ENCODE measurements at places on chromosomes 16 and 17.

GRCh38 chr17:30821871-30822723 is 2.4 kb downstream of the CRLF3 start:
- no peak for DNase-seq

DNA sequence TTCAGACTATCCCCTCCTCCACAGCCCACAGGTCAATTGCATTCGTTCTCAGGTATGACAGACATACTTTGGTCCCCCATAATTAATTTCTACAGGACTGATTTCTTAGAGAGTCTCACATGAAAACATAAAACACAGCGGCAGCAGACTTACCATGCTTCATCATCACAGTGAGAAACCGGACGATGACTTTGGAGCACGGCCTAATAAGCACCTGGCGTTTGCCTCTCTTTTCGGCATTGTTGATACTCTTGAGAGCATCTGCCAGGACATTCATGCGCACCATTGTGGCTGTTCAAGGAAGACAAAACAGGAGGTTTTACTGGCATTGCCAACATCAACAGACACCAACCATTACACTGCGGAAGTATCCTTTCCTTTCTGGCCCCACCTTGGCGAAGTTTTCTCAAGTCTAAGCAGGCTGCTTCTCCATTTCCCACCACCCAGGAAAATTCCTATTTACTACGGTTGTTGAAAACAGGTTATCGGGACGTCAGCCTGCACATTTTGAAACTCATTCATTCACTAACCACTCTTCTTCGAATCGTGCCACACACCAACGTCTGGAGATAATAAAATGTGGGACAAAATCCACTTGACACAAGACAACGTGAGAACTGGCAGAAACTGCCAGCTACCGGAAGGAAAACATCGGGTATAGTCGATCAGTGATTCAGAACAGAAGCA is 1.2 kb downstream of the RPS15A start:
- no peak for DNase-seq

DNA sequence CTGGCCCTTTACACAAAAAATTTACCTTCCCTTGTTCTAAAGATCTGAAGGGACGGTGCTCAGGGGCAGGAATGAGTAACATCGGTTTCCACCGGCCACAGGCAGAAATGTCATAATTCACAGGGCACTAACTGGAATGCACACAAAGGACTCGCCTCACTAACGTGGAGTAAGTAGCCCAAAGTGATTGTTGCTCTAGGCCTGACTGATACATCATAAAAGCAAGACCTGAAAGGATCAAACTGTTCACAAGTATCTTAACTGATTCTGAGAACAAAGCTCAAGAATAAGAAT is 8.9 kb upstream of the TCF25 start:
- DNase-seq = no peak

- no peak for DNase-seq
These were observed 282.1 kb upstream of the IRX5 start for GRCh38 chr16:54648575-54648974.

DNA sequence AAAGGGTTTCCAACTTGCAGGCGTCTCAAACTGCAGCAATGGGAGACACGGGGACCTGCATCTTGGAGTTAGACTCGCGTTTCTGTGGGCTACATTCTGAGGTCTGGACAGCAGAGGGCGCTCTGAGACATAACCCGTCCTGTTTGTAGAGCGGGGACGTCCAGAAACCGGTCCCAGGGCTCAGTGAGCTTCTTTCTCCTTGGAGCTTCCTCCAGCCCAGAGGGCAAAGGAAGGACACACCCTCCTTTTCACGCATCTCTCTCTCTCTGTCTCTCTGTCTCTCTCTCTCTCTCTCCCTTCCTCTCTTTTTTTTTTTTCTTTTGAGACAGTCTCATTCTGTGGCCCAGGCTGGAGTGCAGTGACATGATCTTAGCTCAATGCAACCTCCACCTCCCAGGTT is 19.8 kb downstream of the COX4I1 start:
- DNase-seq = no peak

DNA sequence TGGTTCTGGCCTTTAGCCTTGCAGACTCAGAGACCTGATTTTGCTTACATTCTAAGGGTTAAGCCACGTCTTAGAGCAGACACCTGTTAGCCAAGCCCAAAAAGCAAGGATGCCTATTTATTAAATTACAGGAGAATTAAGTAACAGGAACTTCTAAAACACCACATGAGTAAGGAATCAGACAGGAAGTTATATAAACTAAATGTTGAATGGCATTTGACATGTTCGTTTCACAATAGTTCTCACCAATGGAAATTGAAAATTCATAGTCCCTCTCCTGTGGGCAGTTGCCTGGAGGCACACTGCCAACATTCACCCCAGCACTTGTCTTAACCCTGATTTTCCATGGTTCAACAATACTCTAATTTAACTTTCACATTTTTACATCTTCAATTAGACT is 9.0 kb downstream of the KRTAP9-7 start:
- no peak for DNase-seq

GRCh38 chr16:23784811-23785447 is 30.1 kb downstream of the CHP2 start:
- no peak for DNase-seq

- no peak for DNase-seq
These were observed 533 bp downstream of the SLC6A4 start for GRCh38 chr17:30234964-30235363.

GRCh38 chr17:82246365-82247181 is 17.7 kb downstream of the SLC16A3 start:
- no peak for DNase-seq

DNA sequence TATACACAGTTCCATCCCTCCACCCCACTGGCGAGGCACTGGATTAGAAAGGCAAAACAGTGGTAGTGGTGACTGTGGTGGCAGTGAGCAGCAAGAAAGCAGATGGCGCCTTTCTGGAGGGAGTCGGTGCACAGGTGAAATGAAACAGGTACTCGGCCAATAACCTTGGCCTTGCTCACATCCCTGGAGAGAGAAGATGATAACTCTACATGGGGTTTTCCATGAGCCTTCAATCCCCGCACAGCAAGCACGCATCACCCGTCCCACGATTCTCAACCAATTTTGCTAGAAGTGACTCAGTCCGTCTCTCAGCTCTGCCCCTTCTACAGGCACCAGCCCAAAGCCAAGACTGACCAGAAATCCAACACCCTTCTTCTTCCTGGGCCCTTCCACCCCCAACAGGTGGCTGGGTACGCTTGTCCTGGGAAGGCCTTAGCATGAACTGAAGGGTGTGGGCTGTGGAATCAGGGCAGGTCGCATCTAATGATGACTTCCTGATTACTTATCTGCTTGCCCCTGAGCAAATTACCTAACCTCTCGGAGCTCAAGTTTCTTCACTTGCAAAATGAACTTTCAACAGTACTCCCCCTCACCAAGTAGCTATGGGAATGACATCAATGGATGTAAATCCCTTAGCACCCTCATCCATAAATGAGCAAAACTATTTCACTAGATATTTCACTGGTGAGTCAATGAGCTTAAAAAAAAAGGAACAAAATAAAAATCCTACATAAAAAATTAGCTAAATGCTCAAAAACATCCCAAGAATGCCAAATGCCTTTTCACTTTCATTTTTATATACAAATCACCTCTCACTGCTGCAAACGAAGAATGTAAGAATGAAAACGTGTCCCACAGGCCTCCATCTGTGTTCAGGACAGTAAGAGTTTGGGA is 18.0 kb downstream of the XPO6 start:
- no peak for DNase-seq

- DNase-seq = no peak
These were observed 8.9 kb upstream of the PRSS21 start for GRCh38 chr16:2808181-2808580.

DNA sequence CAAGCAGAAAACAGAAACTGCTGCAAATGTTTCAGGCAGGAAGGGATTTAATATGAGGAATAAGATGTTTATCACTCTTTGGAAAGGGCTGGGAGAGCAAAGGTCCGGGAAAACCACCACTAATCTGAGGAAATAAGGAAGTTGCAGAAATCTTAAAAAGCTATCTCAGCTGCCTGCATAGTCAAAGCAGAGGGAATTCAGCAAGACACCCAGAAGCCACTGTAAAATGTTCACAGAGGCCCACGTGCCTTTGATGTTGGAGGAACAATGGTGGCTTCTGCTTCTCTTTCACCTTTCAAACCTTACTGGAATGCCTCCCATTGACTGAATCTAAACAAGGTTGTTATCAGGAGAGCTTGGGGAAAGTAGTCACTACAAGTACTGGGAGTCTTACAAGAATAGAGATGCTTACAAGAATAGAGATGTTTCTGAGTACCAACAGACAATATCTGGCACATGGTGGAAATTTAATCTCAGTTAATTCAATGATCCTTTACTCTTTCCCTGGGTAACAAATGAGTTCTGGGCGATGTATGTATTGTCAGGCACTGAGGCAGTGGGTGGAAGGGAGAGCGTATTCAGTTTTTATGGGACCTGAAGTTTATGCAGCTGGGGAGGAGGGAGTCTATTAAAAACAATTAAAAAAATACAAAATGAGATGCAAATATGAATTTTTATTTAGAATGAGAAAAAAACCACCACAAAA is 56.1 kb upstream of the MED13 start:
- DNase-seq = no peak

GRCh38 chr17:59810894-59811153 is 81.9 kb downstream of the TUBD1 start:
- no peak for DNase-seq

GRCh38 chr16:88681084-88681680 is 5.1 kb downstream of the SNAI3 start:
- DNase-seq = no peak

- DNase-seq = no peak
These were observed 11.1 kb downstream of the TRPV3 start for GRCh38 chr17:3546521-3546920.

GRCh38 chr16:68411086-68411485 is 37.2 kb downstream of the SMPD3 start:
- no peak for DNase-seq

GRCh38 chr17:21005367-21005766 is 37.4 kb downstream of the USP22 start:
- DNase-seq = no peak

DNA sequence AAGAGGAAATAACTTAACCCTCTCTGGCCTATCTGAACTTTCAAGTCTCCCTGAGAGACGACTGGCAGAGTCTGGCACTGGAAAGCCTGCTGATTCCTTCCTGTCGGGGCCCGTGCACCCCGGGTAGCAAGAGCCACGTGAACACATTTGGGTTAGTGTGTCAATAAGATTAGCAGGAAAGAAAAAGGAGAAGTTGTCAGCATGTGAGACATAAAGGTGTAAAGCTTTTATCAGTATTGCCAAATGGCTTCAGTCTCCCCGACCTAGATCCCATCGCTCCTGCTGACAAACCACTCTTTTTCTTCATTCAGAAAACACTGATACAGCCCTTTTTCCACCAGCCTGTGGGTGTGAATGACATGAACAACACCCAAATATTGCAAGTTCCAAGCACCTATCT is 74.4 kb downstream of the CCT6B start:
- DNase-seq = no peak

DNA sequence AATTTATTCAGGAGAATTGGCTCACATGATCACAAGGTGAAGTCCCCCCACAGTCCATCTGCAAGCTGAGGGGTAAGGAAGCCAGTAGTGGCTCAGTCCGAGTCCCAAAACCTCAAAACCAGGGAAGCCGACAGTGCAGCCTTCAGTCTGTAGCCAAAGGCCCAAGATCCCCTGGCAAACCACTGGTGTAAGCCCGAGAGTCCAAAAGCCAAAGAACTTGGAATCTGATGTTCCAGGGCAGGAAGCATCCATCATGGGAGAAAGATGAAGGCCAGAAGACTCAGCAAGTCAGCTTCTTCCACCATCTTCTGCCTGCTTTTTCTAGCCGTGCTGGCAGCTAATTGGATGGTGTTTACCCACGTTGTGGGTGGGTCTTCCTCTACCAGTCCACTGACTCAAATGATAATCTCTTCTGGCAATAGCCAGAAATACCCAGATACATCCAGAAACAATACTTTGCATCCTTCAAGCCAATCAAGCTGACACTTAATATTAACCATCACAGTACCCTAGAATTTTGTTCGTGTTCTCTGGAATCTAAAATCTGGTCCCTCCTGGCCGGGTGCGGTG is 40.4 kb downstream of the TMEM114 start:
- DNase-seq = no peak

DNA sequence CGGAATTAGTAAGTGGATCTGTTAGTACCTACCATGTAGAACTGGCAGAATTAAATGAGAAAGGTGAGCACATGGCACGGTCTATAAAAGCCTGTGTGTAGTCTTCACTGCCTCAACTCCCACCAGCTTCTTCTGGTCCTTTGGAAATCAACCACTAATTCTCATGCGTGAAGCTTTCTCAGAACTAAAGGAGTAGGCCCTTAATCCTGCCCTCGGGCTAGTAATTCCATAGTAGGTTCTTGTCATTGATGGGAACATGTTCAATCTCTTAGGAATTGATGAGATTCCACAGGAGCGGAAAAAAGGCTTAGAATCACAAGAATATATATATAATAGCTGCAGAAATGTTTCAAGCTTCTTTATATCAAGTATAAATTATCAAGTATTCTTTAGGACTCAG is 21.7 kb downstream of the CDR2 start:
- DNase-seq = no peak

DNA sequence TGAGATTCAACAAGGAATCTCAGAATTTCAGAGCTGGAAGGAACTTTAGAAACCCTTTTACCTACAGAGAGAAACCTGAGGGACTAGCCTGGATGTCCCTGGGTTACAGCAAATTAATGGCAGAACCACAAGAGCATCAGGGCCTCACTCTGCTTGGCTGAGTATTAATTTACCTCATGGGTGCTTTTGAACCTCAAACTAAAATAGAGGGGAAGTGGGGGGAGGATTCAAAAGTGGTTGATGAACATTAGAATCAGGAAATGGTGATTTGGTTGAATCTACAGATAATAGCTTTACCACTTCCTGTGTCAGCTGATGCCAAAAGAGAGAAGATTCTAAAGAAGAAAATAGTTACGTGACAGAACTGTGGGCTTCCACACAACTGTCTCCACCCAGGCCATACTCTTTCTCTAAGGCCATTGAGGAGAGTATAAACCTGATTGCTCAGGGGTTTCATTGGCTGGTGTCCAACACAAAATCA is 11.3 kb upstream of the SKAP1 start:
- DNase-seq = no peak

DNA sequence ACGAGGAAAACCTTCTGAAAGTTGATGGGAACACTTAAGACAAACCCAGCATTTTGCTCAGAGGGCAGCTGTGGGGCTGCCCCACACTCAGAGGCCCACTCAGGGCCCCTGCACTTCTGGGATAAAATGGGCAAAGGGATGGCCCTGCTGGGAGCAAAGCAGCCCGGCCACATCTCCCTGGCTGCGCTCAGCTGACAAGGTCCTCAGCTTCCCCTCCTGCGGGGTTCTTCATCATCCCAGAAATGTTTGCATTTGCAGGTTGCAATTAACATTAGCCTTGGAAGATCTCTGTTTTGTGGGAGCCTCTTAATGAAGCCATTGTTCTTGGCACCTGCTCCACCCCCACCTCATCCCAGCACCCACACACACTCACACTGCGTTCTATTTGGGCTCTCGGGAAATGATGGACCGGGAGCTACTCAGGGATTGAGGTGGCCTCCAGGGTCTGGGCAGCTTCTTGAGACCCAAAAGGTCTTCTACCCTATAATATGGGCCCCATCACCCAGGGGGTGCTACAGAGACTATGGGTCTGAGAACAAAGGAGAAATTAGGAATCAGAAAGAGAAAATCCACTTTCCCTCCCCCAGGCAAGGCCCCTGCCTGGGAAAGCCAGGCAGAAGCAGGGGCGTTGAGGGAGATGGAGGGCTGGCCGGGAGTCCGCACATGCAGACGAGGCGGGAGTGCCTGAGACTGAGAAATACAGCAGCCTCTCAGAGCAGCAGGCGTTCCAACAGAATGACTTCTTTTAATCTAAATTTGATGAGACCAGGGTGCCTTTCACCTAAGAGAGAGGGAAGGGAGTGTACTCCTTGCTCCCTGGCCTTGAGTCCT is 53.7 kb upstream of the RPL38 start:
- DNase-seq = no peak

- DNase-seq = no peak
These were observed 17.8 kb upstream of the NAGLU start for GRCh38 chr17:42518046-42518754.
